CD8-positive, alpha-beta memory T cell (primary cell): ENCODE measurements at places on chromosomes 6 and 20. TPM values are rescaled to one million over a fixed set of nuclear protein-coding genes. Genes with fewer than 3 reads are reported as not detected.

SOX12 gene
- 4.7 TPM for total RNA-seq

FHL5 gene
- total RNA-seq: not detected

HDGFL1 gene
- total RNA-seq: not detected

RAD21L1 gene
- not detected for total RNA-seq

RBM38 gene
- 101 TPM for total RNA-seq

GJA1 gene
- not detected for total RNA-seq

DNA sequence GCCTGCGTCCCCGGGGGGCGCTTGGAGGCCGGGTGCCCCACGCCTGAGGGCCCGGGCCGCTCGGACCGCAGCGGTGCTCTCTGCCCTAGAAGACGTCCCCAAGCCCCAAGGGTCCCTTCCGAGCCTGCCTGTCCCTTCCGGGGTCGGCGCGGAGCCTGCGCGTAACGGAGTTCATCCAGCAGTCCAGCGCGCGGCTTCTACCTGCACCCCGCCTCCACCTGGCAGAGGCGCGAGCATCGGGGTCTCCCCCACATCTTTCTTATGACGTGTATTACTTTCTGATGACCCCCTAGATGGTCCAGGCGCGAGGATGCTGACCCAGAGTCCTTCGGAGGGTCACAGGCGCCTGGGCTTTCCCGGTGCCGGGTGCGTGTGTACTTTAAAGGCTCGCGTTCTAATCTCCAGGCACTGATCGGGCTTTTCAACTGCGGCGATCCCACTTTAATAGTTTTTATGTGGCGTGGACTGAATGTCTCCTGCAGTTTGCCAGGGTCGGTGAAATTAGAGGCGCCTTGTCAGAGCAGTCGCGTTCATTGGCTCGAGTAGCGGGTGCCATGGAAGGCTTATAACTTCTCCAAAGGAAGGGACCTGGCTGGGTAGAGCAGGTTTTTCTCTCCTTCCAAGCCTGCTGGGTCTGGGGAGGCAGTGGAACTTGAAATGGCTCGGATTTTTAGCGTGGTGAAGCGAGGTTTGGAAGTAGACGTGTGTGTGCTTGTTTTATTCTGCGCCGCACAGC is 912 bp downstream of the EYA4 start:
- H3K27ac ChIP-seq: no peak overlapping the region
- H3K36me3 ChIP-seq: no peaks in the 10 kb centered on the region
- no peak overlapping the region for H3K4me3 ChIP-seq
- no peaks in the 10 kb centered on the region for H3K4me1 ChIP-seq

DNA sequence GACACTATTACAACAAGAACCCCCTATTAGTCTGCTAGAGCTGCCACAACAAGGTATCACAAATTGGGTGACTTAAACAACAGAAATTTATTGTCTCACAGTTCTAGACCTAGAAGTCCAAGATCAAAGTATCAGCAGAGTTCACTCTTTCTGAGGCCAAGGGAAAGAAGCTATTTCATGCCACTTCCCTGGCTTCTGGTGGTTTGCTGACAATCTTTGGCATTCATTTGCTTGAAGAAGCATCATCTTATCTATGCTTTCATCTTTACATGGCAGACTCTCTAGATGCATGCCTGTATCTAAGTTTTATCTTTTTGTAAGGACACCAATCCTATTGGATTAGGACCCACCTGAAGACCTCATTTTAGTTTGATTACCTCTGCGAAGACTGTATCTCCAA is 296.8 kb upstream of the MARCKS start:
- no peak overlapping the region for H3K4me3 ChIP-seq
- H3K36me3 ChIP-seq: no peaks in the 10 kb centered on the region
- no peak overlapping the region for H3K27ac ChIP-seq

- no peak for DNase-seq
- H3K36me3 ChIP-seq: no peaks in the 10 kb centered on the region
- no peak overlapping the region for H3K4me3 ChIP-seq
- no peaks in the 10 kb centered on the region for H3K27me3 ChIP-seq
These were observed 22.5 kb downstream of the THBS2 start for GRCh38 chr6:169230946-169231789.

DNA sequence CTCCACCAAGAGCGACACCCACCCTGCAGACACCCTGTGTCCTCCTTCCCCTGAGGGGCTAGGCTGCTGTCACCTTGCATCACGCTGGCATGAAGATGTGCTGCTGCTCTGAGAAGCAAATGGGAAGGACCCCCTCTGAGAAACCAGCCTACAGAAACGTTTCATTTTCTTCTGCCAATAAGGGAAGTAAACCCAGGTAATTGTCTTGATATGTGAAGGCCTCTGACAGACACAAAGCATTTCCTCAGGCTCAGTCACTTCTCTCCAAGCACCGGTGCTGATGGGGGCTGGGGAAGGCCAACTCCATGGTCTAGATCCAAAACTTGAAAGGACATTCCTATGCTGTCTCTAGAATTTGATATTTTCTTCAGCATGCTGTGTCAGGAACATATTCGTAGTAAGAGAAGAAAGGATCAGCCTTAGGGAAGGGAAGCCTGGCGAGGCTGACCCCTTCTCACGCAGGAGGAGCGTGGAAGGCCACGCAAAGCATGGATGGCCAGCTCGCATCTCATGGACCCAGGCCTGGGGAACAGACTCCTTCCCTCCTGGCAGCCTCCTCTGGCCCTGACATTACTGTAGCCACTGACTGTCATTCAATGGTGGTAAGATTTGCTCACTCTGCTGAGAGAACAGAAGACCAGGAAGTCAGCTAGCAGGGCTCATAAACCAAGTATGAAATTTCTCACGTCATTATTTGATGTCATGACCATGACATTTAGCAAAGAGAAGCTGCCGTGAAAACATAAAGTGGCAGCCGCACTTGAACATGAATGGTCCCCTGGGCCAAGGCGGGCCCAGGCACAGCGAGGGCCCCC is 20.4 kb downstream of the ACSS1 start:
- H3K27me3 ChIP-seq: no peaks in the 10 kb centered on the region
- H3K36me3 ChIP-seq: no peaks in the 10 kb centered on the region
- no peak overlapping the region for H3K27ac ChIP-seq
- H3K4me3 ChIP-seq: no peak overlapping the region

DNA sequence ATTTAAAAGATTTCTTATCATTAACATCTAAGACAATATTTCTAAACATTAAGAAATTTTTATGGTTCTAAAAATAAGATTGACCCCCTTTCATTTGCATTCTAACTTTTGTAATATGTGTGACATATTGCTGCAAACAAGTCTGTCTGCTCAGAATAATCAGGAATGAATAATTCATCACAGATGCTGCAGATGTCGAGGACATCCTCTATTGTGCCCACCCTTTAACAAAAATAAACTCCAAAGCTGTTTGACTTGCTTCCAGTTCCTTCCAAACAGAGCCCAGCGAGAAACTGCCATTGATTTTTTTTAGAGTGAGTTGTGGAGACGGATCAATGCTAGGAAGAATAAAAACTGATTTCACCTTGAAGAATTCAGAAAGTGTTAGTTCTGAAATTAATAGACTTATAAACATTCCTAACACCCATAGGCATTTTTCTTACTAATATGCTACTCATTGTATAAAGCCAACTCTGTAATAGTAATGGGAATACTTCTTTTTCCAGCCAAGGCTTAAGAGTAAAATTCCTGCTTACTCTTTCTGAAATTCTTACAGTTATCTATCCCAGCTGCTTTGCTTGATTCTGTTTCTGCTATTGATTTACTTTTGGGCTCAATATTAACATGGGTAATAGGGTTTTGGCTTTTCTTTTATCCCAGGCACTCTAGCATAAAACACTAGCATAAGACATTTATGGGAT is 244.8 kb upstream of the FAM83B start:
- H3K4me3 ChIP-seq: no peak overlapping the region
- no peaks in the 10 kb centered on the region for H3K27me3 ChIP-seq
- no peak for DNase-seq
- no peaks in the 10 kb centered on the region for H3K36me3 ChIP-seq
- H3K27ac ChIP-seq: no peak overlapping the region
- H3K4me1 ChIP-seq: no peaks in the 10 kb centered on the region

- no peaks in the 10 kb centered on the region for H3K36me3 ChIP-seq
- H3K27me3 ChIP-seq: no peaks in the 10 kb centered on the region
- H3K4me3 ChIP-seq: no peak overlapping the region
- no peak for DNase-seq
- H3K27ac ChIP-seq: no peak overlapping the region
These were observed 417.3 kb downstream of the LMBRD1 start for GRCh38 chr6:69379518-69379917.

GRCh38 chr20:19992996-19993908 is 23.9 kb upstream of the NAA20 start:
- no peak for DNase-seq
- H3K4me3 ChIP-seq: no peak overlapping the region
- H3K27me3 ChIP-seq: no peaks in the 10 kb centered on the region
- no peaks in the 10 kb centered on the region for H3K36me3 ChIP-seq
- H3K27ac ChIP-seq: no peak overlapping the region

DNA sequence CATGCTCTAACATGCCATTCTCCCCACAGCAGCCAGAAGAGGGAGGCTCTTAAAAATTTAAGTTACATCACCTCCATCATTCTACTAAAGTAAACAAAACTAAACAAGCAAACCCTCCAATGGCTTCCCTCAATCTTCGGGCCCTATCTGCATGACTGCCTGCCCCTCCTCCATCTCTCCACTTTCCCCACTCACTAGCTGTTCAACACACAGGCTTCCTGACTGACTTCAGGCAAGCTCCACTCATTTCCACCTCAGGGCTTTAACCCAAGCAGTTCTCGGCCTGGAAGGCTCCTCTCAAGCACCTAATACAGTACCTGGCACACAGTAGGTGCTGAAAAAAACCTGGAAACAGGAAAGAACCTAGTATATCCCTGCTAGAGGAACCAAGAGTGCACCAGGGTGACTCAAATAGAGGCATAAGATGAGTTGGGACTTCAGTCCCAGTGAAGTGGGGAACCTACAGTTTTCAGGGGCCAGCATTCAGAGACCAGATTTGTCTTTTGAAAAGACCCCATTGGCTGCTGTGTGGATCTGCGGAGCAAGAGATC is 2.8 kb downstream of the AHCY start:
- no peaks in the 10 kb centered on the region for H3K36me3 ChIP-seq
- DNase-seq: no peak
- H3K27me3 ChIP-seq: no peaks in the 10 kb centered on the region
- H3K4me3 ChIP-seq: no peak overlapping the region

DNA sequence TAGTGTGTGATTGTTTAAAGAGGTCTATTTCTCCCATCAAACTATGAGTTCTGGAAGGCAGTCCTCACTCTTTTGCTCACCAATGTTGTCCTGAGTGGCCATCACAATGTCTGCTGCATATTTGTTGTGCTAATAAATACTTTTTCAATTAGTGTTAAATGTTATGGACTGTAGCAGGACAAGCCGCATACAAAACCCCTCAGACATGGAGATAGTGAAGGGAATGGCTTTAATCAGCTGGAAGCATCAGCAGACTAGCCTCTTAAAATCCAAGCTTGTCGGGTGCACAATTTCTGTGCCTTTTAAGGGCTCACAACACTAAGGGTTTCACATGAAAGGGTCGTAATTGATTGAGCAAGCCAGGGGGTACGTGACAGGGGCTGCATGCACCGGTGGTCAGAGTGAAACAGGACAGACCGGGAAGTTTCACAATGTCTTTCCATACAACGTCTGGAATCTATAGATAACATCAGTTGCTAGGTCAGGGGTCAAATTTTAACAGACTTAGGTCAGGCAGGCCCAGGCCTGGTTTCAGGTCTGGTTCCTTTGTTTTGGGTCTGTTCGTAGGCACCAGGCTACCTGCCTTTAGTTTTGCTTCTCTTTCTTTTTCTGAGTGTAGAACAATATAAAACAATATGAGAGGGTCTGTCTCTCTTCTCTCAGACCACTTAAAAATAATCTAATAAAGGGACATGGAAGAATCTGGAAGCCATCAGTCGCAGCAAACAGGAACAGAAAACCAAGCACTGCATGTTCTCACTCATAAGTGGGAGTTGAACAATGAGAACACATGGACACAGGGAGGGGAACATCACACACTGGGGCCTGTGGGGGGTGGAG is 327.6 kb upstream of the HTR1E start:
- no peak overlapping the region for H3K27ac ChIP-seq
- no peak for DNase-seq
- no peaks in the 10 kb centered on the region for H3K4me1 ChIP-seq
- no peaks in the 10 kb centered on the region for H3K27me3 ChIP-seq
- H3K4me3 ChIP-seq: no peak overlapping the region

GRCh38 chr6:142624978-142625715 is 319.8 kb downstream of the HIVEP2 start:
- H3K27ac ChIP-seq: no peak overlapping the region
- no peaks in the 10 kb centered on the region for H3K4me1 ChIP-seq
- H3K4me3 ChIP-seq: no peak overlapping the region
- H3K27me3 ChIP-seq: no peaks in the 10 kb centered on the region

DNA sequence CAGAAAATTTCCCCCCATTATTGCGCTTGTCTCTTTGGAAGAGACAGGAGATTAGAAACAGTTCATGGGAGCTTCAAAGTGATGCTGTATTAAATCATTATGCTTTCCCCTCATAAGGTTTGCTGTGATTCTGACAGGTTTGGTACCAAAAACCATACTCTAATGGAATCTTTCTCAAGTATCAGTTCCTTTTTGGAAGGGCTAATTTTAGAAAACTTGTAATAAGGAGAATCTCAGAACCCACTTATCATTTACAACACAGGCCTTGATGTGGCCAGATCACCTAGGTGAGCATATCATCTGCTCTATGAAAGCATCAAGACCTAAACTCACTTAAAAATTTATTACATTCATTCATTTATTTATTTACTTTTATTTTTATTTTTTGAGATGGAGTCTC is 51.2 kb downstream of the TP53INP2 start:
- DNase-seq: no peak
- H3K27ac ChIP-seq: no peak overlapping the region
- H3K4me1 ChIP-seq: no peaks in the 10 kb centered on the region
- peaks cover 31% of the 10 kb centered on the region for H3K36me3 ChIP-seq
- no peaks in the 10 kb centered on the region for H3K27me3 ChIP-seq

DNA sequence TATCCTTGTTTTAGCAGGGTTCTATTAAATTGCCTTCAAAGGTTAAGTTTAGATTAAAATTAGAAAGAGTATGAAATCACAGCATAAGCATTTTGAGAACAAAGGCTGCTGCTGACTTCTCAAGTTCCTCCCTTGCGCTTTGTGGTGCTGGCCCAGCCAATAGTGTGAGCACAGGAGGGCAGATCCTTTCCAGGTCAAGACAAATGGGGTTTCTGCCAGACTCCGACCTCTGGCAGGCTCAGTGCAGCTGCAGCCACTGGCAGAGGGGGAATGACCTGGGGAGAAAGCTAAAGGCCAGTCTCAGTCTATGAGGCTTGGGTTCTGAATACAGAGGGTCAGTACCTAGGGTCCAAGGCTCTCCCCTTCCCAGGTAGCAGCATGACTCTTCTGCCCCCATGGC is 27.0 kb downstream of the CLIC5 start:
- DNase-seq: no peak
- H3K4me3 ChIP-seq: no peak overlapping the region
- no peaks in the 10 kb centered on the region for H3K27me3 ChIP-seq
- H3K27ac ChIP-seq: no peak overlapping the region
- no peaks in the 10 kb centered on the region for H3K4me1 ChIP-seq

GRCh38 chr6:129882510-129883023 is 21.5 kb upstream of the TMEM244 start:
- H3K27ac ChIP-seq: no peak overlapping the region
- no peak overlapping the region for H3K4me3 ChIP-seq
- H3K27me3 ChIP-seq: no peaks in the 10 kb centered on the region
- no peak for DNase-seq
- no peaks in the 10 kb centered on the region for H3K4me1 ChIP-seq
- no peaks in the 10 kb centered on the region for H3K36me3 ChIP-seq
